Stimulated activated CD4-positive, alpha-beta T cell treated with anti-CD3 and anti-CD28 coated beads, TNF-alpha, amount 100 ng/mL, for 1 hour (primary cell): ENCODE measurements at places on chromosomes 5 and 9.

- DNase-seq: no peak
Measured at GRCh38 chr5:37667846-37668245, 172.0 kb downstream of the GDNF start.

- DNase-seq: no peak
Measured at GRCh38 chr9:115946530-115946929, 207.1 kb upstream of the PAPPA start.

GRCh38 chr9:16364347-16364746 lies 506.1 kb downstream of the BNC2 start:
- DNase-seq: no peak

GRCh38 chr5:169494383-169494935 lies 89.1 kb upstream of the SPDL1 start:
- DNase-seq: no peak

- DNase-seq: no peak
Measured at GRCh38 chr9:1505489-1505888, 455.3 kb downstream of the DMRT2 start.

- DNase-seq: no peak
Measured at GRCh38 chr9:546797-547223, 294.7 kb upstream of the DMRT1 start.

- DNase-seq: no peak
Measured at GRCh38 chr5:87640902-87641301, 228.2 kb upstream of the CCNH start.

DNA sequence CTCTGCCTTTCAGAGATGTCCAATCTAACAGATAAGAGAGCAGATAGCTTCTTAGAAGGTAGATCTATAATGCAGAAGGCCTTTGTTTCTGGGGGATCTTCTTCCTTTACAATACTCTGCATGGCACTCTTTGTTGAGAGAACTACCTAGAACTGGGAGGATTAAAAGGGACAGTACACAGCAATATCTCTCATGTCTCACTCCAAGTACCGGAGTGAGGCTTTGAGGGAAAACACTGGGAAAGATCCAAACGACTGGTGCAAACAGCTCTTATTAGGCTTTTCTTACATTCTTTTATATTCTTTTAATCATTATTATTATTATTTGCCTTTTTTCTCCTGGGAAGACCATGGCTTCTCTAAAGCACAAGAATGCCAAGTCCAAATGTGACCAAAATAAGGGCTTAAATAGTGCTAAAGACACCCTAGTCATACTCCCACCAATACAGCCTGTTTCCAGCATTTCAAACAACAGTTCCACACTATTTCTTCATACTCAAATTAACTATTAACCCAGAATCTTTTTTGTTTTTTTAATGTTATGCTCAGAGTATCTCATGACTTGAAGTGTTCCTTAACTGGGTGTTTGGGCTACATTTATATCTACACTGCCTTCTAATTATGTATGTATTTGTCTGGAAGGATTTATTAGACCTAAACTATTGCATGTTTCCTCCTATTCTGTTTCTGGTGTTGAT lies 52.7 kb downstream of the ABHD17B start:
- no peak for DNase-seq

GRCh38 chr5:79743846-79744605 lies 54.4 kb downstream of the CMYA5 start:
- no peak for DNase-seq

DNA sequence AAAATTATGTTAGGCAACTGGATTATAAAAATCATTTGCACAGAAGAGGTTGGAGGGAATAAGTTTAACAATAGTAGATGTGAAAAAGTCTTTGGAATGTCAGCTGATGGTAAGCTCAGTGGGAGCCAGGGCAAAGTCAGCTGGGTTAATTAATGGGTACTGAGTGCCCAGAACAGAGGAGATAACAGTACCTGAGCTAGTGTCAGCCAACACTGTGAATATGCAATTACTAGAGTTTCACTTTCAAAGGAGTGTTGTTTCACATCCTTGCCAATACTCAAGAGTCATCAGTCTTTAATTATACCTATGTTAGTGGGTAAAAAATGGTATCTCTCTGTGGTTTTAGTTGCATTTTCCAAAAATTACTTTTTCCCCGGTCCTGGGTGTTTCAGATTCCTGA lies 135.1 kb downstream of the KIF4B start:
- DNase-seq: no peak

DNA sequence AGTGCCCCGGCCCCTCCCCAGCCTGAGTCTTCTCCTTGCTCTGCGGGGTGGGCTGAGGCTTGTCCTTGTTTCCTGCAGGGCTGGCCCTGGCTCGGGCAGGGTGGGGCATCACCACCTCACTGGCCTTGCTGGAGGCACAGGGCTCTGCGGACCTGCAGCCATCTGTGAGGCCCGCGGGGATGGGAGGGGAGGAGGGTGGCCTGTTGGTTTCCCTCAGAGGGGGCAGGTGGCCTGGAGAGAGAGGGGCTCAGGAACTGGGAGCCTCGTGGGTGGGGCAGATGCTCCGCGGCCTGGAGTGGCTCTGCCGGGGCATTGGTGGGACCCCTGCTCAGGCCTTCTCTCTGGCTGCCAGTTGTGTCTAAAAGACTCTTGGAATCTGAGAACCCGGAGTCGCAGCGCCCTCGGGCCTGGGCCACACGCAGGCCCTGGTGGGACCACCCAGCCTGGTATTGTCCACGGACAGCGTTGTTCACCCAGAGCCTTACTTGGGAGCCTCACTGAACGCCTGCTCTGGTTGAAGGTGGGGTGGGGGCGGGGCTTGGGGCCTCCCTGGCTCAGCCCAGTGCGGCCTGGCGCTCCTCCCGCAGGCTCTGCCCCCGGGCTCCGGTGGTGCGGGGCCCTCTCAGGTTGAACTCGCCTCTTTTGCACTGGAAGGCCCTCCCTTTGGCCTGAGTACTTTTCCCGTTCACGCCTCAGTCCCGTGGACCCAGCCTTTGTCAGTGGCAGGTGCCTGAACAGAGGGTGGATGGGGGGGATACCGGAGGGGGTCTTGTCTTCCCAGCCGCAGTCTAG lies 111.3 kb downstream of the RXRA start:
- DNase-seq: no peak

GRCh38 chr5:172274951-172275753 lies 8.4 kb downstream of the UBTD2 start:
- peak; percentile 37 for DNase-seq

DNA sequence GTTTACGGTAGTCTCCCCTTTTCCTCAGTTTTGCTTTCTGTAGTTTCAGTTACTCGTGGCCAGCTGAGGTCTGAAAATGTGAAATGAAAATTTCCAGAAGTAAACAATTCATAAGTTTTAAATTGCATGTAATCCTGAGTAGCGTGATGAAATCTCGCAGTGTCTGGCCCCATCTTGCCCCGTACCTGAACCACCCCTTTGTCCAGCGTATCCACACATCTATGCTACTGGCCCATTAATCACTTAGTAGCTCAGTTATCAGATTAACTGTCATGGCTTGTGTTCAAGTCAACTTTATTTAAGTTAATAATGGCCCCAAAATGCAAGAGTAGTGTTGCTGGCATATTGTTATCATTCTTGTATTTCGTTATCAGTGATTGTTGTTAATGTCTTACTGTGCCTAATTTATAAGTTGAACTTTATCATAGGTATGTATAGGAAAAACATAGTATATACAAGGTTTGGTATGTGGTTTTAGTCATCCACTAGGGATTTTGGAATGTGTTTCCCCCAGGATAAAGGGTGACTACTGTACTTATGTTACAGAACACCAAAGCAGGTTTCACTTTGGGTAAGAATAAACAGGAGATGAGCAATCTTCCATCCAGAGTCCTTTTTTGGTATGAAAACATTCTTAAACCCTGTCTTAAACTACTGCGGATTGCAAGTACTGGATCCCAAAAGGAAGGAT lies 118.4 kb upstream of the KCNN2 start:
- no peak for DNase-seq

DNA sequence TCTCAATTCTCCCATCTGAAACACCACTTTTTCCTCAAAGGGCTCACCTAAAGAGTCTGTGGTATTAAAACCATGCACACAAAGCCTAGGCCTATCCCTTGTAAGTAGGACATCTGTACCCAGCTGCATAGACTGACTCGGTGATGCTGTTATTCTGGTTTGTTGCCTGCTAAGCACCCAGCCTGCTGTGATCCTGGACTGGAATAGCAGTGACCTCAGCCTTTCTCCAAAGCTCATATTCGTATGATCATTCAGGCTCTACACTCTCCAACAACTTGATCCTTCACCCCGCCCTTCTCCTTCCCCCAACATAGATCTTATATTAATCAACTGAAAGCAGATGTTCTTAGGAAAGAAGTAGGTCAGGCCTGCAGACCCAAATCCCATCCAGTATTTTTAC lies 81.4 kb upstream of the WWC1 start:
- no peak for DNase-seq

DNA sequence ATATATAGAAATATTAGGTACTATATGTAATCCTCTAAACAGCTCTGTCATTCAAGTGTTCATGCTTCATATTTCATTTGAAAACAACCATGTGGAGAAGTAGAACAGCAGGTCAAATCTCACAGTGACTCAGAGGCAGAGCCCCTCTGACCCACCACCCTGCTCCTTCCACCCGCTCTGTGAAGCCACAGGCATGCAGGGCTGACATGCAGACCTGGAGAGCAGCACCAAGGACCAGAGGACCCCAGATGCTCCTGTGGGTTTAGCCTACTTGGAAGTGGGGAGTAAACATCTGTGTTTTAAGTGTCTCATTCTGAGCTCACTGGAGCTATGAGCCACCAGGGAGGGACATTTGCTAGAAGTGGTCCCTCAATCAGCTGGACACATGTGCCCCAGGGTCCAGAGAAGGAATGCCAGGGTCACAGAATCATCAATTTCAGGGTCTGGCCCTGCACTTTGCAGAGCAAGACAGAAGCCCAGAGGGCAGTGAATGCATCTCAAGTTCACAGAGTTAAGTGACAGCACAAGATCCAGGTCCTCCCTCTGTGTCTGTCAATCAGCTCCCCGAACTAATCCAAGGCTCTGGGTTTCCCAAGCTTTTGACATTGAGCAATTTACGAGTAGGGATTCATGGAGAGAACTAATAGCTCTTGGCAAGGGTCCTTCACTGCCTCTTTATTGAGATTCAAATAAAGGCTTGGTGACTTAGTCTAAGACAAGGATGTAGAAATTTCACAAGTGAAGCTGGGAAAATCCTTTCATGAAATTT lies 441.1 kb downstream of the SEMA5A start:
- no peak for DNase-seq

DNA sequence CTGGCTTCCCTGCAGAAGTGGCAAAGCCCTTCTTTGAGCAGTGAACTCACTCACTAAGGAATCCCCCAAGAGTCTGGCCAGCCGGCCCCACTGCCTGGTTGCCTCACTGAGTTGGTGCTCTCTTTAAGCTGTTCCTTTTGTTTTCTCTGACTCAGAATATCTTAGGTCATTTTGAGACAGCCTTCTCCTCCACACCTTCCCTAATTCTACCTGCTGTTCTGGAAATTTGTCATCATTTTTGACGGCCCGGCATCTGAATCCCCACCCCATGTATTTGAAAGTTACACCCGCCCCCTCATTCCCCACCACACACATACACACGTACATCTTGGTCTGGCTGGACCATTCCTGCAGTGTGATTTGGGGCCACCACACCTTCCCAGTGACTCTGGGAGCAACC lies 41.8 kb downstream of the FGF1 start:
- DNase-seq: no peak

DNA sequence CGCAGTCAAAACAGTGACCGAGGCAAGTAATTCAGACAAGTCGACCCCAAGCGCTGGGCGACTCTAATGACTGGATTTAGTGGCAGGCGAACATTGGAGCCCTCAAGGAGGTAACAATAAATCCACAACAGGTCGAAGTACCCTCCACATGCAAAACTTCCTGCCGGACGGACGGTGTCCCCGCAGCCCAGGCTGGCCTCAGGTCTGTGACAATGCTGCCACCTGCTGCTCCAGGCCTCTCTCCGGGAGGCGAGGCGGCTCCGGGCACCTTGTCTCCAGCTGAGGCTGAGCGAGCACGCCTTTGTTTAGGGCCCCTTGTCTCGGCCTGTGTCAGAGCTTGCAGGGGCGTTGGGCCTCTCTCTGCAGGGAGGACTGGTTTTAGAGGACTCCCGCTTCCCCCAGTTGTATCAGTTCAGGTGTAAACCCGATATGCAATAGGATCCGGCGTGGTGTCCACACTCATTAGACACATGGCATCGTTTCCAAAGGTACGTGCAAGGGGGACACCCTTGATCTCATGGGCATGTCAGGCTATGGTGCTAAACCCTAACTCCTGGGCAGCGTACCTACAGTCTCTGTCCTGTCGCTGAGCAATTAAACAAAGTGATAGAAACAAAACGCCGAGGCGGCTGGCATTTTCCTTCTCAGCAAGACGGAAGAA lies 628.0 kb upstream of the ADAMTS16 start:
- no peak for DNase-seq

- DNase-seq: no peak
Measured at GRCh38 chr9:76905791-76906646, at the start of gene PRUNE2. Gene PRUNE2, minus strand, starts transcription at chr9:76906114. Its CDS starts 151 bp downstream, at chr9:76905963.

DNA sequence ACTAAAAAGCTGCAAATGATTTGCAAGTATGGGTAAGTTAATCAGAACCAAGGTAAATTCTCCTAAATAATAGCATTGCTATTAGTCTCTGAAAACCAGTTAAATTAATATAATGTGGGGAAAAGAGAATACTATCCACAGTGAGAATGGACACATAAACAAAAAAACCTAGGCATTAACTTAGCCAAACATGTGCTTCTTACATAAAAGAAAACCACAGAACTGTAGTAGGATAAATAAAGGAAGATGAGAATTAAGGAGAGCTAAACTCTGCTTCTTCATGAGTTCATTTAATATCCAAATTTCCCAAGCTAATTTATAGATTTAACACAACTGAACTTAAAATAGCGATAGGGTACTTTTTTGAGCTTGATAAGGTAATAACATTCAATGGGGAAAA lies 31.8 kb downstream of the ABCA1 start:
- no peak for DNase-seq

DNA sequence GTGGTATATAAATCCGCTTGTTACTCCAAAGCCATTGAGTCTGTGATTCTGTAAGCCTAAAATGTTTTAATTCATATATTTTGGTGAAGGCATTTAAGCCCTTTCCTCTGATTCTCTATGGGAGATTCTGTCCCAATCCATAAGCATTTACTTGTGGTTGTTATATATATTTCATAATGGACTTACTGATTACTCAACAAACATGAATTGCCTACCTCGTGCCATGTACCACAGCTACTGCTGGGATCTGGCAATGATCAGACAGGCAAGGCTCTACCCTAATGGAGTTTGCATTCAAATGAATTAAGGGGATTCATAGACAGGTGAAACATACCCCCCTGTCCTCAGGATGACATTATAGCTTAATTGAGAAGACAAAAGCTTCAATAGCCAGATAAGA lies 54.5 kb downstream of the C9orf152 start:
- DNase-seq: no peak

GRCh38 chr9:113616116-113616515 lies 152.6 kb downstream of the RGS3 start:
- no peak for DNase-seq

GRCh38 chr5:107296572-107296971 lies 374.2 kb downstream of the EFNA5 start:
- no peak for DNase-seq

DNA sequence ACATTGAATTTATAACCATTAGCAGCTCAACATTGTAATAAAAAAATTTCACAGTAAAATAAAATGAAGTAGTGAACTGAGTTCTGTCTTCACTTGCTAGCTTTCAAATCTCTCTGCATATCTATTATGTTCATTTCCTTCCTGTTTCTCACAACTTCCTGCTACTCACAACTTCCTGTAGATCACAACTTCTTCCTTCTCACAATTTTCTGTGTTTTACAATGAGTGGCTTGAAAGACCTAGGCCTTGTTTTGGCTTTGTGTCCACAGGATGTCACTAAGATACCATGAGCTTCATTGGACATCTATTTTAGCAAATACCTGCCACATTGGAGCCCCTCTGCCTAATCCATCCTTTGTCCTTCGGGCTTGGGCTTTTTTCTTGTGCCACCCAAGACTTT lies 480.3 kb upstream of the ADAMTS16 start:
- no peak for DNase-seq
